ENCODE measurements at places on chromosomes 4 and X.
A peak's percentile ranks its signal among the peaks of the same experiment; 100 is the strongest.

- H3K36me3 ChIP-seq: no peaks in the 10 kb centered on the region
- no peak overlapping the region for H3K27ac ChIP-seq
- H3K4me1 ChIP-seq: no peaks in the 10 kb centered on the region
- no peak for DNase-seq
- no peaks in the 10 kb centered on the region for H3K27me3 ChIP-seq
Measured at GRCh38 chrX:106484233-106484632, 127.5 kb upstream of the RADX start.

DNA sequence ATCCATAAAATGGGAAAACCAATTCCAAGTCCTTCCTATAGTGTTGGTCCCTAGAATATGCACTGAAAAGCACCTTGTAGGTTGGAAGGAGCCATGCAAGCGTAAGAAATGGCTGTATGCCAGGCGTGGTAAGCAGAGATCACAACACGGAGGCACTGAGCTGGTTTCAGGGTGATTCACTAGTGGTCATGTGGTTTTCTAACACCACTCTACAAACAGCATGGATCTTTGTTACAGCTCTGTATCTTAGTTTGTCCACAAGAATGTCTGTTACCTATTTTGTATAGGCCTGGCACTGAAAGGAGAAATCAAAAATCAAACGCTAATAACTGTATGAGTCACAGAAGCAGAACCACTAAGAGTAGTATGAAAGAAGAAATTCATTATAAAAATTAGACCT, 71.9 kb downstream of the MAGEB17 start:
- no peaks in the 10 kb centered on the region for H3K27me3 ChIP-seq
- no peaks in the 10 kb centered on the region for H3K36me3 ChIP-seq
- H3K4me1 ChIP-seq: peaks cover 9% of the 10 kb centered on the region
- H3K27ac ChIP-seq: peak overlapping the region; percentile 44

- DNase-seq: peak; percentile 16
- peaks cover 3% of the 10 kb centered on the region for H3K27me3 ChIP-seq
- no peak overlapping the region for H3K4me3 ChIP-seq
- no peaks in the 10 kb centered on the region for H3K36me3 ChIP-seq
Measured at GRCh38 chr4:127015667-127016117, 617.1 kb upstream of the INTU start.

- H3K27me3 ChIP-seq: no peaks in the 10 kb centered on the region
- H3K36me3 ChIP-seq: no peaks in the 10 kb centered on the region
- no peak overlapping the region for H3K27ac ChIP-seq
- H3K4me1 ChIP-seq: no peaks in the 10 kb centered on the region
Measured at GRCh38 chr4:18935659-18936345, 914.2 kb upstream of the LCORL start.

DNA sequence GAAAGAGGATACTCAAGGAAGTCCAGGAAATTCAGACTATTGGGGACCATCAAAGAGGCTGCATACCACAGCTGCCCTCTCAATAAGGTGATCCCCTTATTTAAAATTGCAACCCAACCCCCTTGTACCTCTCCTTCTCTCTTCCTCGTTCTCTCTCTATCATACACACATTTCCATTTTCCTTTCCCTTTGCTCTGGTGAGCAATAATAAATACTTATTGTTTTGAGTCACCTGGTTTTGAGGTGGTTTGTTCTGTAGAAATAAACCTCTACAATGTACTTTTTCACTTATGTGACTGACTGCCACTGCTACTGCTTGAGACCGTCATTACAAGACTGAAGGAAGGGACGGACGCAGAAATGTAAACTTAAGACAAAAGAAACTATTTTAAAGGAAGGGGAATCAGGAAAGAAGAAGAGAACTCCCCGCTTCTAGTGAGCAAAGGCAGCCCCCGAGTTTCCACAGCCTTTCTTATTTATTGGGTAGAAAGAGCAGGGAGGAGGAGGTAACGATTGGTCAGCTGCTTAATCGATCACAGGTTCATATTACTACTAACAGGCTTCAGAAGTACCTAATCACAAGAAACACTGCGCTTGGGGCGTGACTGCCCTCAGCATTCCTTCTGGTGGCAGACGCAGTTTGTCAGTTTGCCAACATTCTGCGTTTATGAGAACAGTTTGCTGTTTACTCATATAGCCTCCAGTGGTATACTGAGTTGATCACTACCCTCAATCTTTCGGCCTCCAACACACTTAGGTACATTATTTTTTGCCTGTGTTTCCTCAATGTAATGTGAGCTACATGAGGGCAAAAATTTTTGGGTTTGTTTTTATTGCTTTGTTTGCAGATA, 16.9 kb upstream of the TMEM165 start:
- H3K4me3 ChIP-seq: no peak overlapping the region
- DNase-seq: no peak
- H3K27me3 ChIP-seq: no peaks in the 10 kb centered on the region
- no peaks in the 10 kb centered on the region for H3K36me3 ChIP-seq
- H3K4me1 ChIP-seq: no peaks in the 10 kb centered on the region

- H3K4me1 ChIP-seq: peaks cover 28% of the 10 kb centered on the region
- peak; percentile 90 for DNase-seq
- H3K4me3 ChIP-seq: no peak overlapping the region
- H3K27me3 ChIP-seq: peaks cover 10% of the 10 kb centered on the region
- H3K27ac ChIP-seq: peak overlapping the region; percentile 51
Measured at GRCh38 chr4:8353912-8354453, 84.4 kb downstream of the HTRA3 start.
